ENCODE measurements at places on chromosomes 4 and X. TPM values are rescaled to one million over a fixed set of nuclear protein-coding genes. Genes with fewer than 3 reads are reported as not detected.

DNA sequence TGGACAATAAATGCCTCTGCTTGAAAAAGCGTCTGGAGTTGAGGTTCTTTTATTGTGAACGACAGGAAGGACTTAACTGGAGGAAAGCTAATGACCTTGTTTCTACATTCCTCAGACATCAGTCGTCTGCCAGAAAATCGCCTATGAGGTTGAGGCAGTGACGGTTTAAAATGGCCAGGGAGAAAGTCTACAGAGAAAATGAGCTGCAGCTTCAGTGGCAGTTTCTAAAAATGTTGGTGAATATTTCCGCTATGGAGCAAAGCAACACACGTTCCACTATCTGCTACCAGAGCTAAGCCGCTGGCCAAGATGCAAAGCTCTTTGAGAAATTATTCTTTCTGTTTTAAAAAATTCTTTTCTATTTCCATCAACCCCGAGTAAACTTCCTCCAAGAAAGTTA lies 116.9 kb upstream of the GALNT7 start:
- no peak for DNase-seq

DNA sequence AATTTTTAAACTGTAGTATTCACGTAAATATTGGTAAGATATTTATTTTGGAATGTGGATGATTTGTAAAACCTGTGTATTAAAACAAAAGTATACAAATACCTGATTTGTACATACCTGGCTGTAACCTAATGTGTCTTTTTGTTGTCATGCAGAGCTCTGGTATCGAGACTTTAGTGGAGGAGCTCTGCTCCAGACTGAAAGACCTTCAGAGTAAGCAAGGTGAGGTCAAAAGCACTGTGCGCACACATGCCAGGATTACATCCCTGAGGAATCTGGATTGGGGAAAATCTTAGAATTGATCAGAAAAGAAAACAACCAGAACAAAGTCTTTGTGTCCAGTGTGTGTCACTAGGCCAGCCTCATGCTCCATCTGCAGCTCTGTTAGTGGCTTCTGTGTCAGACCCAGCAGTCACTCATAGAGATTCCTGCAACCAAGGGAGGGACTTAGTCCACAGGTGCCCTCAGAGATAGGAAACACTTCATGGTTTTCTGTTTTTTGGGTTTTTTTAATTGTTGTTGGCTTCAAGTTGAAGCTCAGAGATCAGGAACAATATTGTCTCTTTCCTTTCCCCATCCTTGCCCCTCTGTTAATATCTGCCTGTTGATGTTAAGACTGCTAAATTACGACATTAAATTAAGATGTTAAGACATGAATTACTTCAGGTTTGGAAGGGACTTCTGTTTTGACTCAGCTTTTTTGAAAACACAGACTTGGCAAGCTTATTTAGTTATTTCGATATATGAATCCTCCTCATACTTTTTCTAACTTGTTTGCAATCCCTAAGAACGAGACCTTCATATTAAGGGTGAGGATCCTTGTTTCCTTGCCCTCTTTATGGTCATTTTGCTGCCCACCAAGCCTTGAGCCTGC lies 52.4 kb upstream of the TBC1D14 start:
- DNase-seq, result no peak

DNA sequence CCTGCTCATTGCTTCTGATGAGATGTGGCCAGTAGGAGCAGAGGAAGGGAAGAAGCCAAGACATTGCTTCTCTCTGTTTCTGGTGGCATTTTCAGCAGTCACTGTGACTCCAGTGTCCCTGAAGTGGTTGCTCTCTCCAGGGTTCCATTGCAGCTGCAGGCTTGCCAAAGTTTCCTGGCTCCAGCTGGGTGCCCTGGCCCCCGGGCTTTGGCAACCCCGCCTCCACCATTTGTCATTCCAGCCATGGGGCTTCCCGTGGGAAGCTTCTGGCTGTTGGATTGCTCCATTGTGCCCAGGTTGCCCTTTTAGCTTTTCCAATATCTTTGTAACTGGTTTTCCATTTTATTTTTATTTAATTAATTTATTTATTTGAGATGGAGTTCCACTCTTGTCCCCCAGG lies 12.7 kb downstream of the FGFBP1 start:
- DNase-seq, result no peak

- no peak for DNase-seq
These were observed 8.6 kb upstream of the MAML3 start for GRCh38 chr4:140162596-140162995.

GRCh38 chr4:67019686-67020437 lies 525.4 kb downstream of the CENPC start:
- no peak for DNase-seq

- DNase-seq, result no peak
These were observed 98.2 kb downstream of the ANK2 start for GRCh38 chr4:113147498-113148111.

DCHS2 gene
- not detected for total RNA-seq

- DNase-seq, result no peak
These were observed 113.9 kb downstream of the GRIA3 start for GRCh38 chrX:123298026-123298425.

GRCh38 chr4:32440391-32440790 lies 1720.2 kb downstream of the PCDH7 start:
- no peak for DNase-seq

VSIG4 gene
- total RNA-seq, result 56.6 TPM

- no peak for DNase-seq
These were observed 64.6 kb downstream of the COX7B2 start for GRCh38 chr4:46844325-46844917.

DNA sequence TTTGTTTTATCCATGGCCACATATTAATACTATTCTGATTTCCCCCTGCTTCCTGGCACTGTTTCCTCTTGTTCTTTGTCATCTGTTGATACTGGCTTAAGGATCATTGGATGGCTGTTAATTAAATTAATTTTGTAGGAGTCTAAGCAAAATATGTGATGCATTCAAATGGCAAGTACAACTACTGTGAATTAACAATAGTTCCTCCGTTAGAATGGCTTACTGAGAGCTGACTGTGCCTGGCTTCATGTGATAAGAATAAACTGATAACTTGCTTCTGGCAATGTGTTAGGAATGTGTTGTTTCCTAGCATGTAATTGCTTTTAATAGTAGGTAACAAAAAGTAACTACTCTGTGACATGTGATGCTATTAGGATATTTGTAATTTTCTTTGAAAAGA lies 98.5 kb downstream of the RPA4 start:
- no peak for DNase-seq

- no peak for DNase-seq
These were observed 48.5 kb upstream of the TMEM154 start for GRCh38 chr4:152728343-152728742.

- no peak for DNase-seq
These were observed 12.6 kb upstream of the JADE1 start for GRCh38 chr4:128796934-128797333.

DNA sequence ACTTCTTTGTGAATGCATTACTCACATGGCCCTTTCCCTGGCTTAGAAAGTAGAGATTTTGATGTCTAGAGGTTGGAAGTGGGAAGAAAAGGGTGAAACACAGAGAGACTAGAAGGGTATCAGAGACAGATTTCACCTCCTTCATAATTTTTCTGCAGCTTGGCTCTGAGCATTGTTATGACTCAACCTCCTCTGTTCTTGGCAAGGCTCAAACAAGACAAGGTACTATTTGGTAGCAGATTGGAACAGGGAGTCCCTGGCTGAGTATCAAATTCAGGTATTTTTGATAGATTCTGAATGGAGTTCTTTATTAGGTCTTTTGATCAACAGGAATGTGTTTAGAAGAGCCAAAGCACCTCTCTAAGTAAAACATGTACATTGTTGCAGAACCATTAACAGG lies 146.3 kb upstream of the CHRDL1 start:
- no peak for DNase-seq

NHSL2 gene
- total RNA-seq, result 4.7 TPM

RASGEF1B gene
- total RNA-seq, result 3.3 TPM

GRCh38 chr4:15434091-15434490 lies 6.3 kb downstream of the C1QTNF7 start:
- no peak for DNase-seq

GRCh38 chrX:69293776-69294601 lies 128.7 kb upstream of the PJA1 start:
- DNase-seq, result no peak

DNA sequence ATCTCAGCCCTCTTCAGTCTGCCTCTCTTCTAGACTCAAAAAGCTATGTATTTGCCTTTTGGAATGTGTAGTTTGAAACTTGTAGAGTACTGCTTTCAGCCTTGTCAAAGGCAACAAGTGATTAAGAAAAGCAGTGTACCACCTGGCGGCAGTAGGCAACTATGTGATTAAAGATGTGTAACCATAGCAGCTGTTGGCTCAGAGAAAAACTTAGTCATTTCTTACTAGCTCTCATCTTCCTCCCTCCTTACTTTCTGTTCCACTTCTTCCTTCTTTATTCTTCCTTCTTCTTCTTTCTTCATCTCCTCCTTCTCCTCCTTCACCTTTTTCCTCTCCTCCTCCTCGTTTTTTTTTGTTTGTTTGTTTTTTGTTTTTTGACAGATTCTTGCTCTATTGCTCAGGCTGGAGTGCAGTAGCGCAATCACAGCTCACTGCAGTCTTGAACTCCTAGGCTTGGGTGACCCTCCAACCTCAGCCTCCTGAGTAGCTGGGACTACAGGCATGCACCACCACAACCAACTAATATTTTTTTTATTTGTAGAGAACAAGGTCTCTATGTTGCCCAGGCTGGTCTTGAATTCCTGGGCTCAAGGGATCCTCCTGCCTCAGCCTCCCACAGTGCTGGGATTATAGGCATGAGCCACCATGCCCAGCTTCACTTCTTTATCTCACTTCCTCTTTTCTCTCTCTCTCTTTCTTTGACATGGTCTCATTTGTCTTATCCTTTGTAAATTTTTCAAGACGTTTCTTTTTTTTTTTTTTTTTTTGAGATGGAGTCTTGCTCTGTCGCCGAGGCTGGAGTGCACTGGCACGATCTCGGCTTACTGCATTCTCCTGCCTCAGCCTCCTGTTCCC lies 32.6 kb downstream of the ABHD18 start:
- no peak for DNase-seq

DNA sequence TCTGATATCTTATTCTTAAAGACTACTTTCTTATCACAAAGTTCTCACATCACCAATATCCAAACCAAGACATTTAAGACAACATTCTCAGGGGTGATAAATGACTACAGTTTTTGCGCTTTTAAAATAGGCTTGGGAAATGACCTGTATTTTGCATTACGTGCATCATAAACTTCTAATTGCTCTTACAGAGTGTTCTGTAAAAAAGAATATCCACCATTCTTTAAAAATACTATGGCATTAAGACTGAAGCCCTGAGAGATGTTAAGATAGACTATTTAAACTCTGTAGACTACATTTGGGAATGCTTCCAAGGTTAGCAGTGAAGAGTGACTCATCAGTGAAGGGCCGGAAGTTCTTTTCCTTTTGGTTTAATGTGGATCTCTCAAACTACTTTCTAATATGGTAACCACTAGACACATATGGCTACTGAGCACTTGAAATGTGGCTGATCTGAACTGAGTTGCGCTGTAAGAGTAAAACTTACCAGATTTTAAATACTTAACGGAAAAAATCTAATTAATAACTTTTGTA lies 518.8 kb upstream of the FTHL17 start:
- DNase-seq, result no peak

DNA sequence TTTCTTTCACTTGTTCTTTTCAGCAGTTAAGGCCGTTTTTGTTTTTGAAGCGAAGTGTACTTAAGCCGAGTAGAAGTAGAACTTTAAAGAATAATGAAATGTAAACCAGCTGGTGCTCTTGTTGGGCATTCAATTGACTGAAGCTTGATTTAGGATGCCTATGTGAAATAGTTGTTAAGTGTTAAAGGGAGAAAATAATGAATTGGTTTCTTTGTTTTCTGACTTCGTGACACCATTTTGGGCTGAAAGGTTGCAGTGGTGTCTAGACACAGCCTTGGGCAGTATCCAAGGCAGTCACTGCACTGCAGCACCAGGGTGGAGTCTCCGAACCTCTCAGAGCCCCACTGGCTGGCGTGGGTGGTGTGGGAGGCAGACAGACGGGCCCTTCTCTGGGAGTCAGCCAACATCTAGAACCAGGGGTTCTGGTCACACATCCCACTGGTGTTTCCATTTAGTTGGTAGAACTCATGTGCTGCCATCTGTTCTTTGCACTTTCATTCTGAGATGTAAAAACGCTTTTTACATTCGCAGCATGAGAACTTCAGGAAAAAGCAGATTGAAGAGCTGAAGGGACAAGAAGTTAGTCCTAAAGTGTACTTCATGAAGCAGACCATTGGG lies 3.5 kb downstream of the UCHL1 start:
- no peak for DNase-seq

- DNase-seq, result no peak
These were observed 197.7 kb downstream of the GRID2 start for GRCh38 chr4:92501456-92501855.

NPY2R gene
- total RNA-seq, result not detected

DNA sequence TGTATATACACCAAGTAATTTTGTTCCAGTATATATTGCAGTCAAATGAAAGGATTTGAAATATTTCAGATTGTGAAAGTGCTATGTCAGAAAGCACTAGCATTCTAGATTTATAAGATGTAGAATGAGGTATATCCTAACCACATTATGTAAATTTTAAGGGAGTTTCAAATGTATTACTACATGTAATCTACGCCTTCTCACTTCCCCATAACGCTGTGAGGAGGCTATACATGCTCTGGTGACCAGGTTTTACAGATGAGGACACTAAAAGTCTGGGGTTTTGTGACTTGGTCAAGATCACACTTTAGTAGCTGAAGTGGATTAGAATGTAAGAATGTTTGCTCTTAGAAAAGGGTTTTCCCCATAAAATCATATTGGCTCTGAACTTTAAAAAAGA lies 8.1 kb downstream of the ENPEP start:
- no peak for DNase-seq

GRCh38 chr4:2817701-2818350 lies 24.9 kb downstream of the SH3BP2 start:
- no peak for DNase-seq

DNA sequence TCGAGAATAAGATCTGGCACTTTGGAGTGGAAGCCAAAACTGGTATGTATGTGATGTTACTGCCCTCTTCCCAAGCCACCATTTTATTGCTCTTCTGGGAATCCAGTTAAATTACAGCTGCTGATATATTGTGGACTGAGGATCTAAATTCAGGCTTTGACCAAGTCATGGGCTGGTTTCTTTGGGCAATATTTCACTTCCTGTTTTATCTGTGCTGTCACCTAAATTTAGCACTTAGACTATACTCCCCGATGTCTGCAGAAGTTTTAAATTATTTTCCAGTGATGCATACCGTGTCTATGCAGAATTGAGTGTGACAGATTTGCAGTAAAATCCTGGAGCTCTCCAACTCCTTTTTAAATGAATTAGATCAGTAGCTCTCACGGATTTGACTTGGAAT lies 100.0 kb downstream of the TEX13A start:
- no peak for DNase-seq

- peak; percentile 37 for DNase-seq
These were observed 30.4 kb downstream of the TBC1D14 start for GRCh38 chr4:6939761-6940743.

DNA sequence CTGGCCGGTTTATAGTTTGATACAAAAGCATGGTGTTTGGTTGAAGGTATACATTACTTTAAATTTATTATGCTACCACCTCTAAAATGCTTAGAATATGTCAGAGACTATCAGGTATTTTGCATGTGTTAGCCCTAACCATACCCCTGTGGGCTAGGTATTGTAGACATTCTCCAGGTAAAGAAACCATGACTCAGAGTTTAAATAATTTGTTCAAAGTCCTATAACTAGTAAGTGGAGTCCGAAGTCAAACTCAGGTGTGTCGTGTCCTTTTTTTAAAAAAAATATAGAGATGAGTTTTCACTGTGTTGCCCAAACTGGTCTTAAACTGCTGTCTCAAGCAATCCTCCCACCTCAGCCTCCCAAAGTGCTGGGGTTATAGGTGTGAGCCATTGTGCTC lies 12.4 kb downstream of the LAP3 start:
- no peak for DNase-seq

AMER1 gene
- 4.4 TPM for total RNA-seq

Data from Right ventricle myocardium superior (tissue), 1 donor.